ENCODE measurements at places on chromosomes 1 and 21.

DNA sequence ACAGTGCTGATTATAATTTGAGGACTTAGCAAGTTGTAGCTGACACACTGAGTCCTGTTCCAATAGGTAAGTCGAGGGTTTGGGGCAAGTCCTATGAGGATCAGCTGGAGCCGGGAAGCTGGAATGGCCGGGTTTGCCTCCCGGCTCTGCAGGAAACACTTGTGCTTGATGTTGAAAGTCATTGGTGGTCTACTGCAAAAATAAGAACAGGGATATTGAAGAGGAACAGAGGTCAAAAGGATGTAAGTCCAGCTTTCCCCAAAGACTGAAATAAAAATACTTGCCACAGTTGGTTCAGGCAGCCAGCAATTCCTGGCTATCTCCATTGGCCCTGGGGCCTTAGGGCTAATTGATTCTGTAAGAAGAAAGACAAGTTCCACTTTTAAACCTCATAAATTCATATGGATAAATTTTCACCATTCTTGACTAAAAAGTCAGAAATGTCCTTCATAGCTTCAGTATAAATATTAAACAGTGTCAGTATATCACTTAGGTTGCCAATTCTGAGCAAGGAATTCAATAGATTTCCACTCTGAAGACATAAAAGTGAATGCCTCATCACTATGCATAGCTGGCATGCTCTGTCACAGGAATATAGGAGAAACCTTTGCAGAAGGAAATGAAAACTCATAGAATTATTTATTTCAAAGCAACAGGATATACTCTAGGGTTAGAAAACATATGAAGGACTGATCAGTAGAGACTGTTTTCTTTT is 165.2 kb downstream of the AK5 start:
- no peak for DNase-seq

GRCh38 chr1:234093741-234094140 is 189.3 kb downstream of the SLC35F3 start:
- no peak for DNase-seq

GRCh38 chr1:1237874-1238701 is 6.1 kb downstream of the B3GALT6 start:
- DNase-seq, result no peak

- no peak for DNase-seq
These were observed 9.9 kb upstream of the KLF18 start for GRCh38 chr1:44151332-44151731.

GRCh38 chr1:12148958-12149790 is 17.6 kb upstream of the TNFRSF1B start:
- no peak for DNase-seq

DNA sequence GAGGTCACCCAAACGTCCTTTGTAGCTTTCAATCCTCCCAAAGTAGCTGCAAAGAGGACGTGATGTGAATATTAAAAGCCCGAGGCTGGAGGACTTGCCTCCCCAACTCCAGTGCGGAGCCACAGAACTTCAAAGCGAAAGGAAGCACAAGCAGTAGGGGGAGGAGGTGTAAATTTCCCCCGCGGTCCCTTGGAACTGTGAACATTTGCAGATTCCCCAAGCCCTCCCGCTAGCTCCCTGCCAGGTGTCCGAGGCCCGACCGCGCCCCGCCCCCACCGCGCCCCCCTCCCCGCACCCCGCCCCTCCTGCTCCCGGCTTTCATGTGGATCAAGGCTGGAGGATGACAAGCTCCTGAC is 41.5 kb upstream of the HAO2 start:
- no peak for DNase-seq

GRCh38 chr1:24540906-24541710 is 14.8 kb upstream of the NCMAP start:
- no peak for DNase-seq

GRCh38 chr1:172497230-172497629 is 35.7 kb upstream of the SUCO start:
- DNase-seq, result no peak

DNA sequence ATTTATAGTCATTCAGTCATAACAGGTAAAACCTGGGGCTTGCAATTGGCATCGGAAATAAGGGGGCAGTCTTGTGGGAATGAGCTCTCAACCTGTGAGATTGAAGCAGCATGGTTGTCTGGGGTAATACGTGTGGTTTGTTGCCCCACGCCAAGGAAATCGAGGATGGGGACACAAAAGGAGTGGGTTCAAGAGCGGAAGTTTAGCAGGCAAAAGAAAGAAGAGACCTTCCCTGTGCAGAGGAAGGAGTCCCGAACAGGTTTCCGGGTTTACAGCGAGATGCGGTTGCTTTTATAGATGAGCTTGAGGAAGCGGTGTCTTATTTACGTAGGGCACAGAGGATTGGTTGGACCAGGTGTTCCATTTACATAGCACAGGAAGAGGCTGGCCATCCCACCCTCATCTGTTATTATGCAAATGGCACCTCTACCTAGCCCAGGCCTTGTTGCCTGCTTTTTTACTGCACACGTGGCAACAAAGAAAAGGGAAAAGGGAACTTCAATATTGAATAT is 37.3 kb downstream of the IFNAR1 start:
- no peak for DNase-seq

- no peak for DNase-seq
These were observed 69.0 kb downstream of the UBIAD1 start for GRCh38 chr1:11341901-11342552.

GRCh38 chr1:24745711-24746413 is 615 bp downstream of the CLIC4 start:
- DNase-seq, result no peak

- DNase-seq, result no peak
These were observed 247.9 kb downstream of the ADGRL2 start for GRCh38 chr1:82048596-82048995.

GRCh38 chr1:44029260-44029910 is 1.9 kb downstream of the SLC6A9 start:
- no peak for DNase-seq

Measured in stimulated activated effector memory CD8-positive, alpha-beta T cell treated with anti-CD3 and anti-CD28 coated beads, Interleukin-12 subunit alpha, Interleukin-12 subunit beta, amount 100 ng/mL, for 72 hours (primary cell).